ENCODE measurements at places on chromosomes 7 and 10. TPM values are rescaled to one million over a fixed set of nuclear protein-coding genes. Genes with fewer than 3 reads are reported as not detected.
A peak's percentile ranks its signal among the peaks of the same experiment; 100 is the strongest.

The CCDC172 gene
- polyA plus RNA-seq, result 0.21 TPM

The MPP7 gene
- polyA plus RNA-seq, result 4.2 TPM

The SPDYE2B gene
- 5.9 TPM for polyA plus RNA-seq

GRCh38 chr10:47029181-47030009, 118.2 kb downstream of the PTPN20 start:
- H3K27me3 ChIP-seq, result no peaks in the 10 kb centered on the region
- no peak overlapping the region for H3K4me3 ChIP-seq
- DNase-seq, result no peak
- H3K4me1 ChIP-seq, result peaks cover 14% of the 10 kb centered on the region

- no peaks in the 10 kb centered on the region for H3K36me3 ChIP-seq
- no peak overlapping the region for H3K27ac ChIP-seq
These were observed 131.5 kb downstream of the ATE1 start for GRCh38 chr10:121796342-121796741.

GRCh38 chr10:104897696-104898095, 256.6 kb downstream of the SORCS3 start:
- H3K36me3 ChIP-seq, result no peaks in the 10 kb centered on the region
- H3K4me3 ChIP-seq, result no peak overlapping the region
- H3K4me1 ChIP-seq, result peaks cover 9% of the 10 kb centered on the region
- H3K27ac ChIP-seq, result no peak overlapping the region

- H3K36me3 ChIP-seq, result no peaks in the 10 kb centered on the region
- no peak overlapping the region for H3K4me3 ChIP-seq
- H3K4me1 ChIP-seq, result peaks cover 5% of the 10 kb centered on the region
- H3K27me3 ChIP-seq, result no peaks in the 10 kb centered on the region
- no peak overlapping the region for H3K27ac ChIP-seq
- DNase-seq, result no peak
These were observed 3.1 kb upstream of the FAM171A1 start for GRCh38 chr10:15374156-15374555.

DNA sequence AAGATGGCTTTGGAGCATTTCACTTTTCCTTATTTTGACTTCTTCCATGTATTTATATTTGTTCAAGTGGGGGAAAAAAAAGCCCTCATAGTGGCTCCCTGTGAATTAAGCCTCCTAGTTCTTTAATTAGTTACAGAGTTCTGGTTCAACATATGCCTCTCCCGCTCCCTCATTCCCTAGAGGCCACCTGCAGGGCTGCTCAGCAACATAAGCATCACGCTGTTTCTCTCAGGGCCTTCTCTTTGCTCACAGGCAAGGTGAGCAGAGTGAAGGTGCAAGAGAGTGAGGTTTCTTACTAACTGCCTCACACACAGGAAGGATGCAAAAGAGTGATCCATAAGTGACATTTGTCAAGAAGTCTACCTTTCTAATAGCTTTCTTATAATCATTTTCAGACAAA, 196.7 kb downstream of the SEMA3E start:
- peak; percentile 74 for DNase-seq
- no peak overlapping the region for H3K27ac ChIP-seq
- H3K27me3 ChIP-seq, result no peaks in the 10 kb centered on the region

DNA sequence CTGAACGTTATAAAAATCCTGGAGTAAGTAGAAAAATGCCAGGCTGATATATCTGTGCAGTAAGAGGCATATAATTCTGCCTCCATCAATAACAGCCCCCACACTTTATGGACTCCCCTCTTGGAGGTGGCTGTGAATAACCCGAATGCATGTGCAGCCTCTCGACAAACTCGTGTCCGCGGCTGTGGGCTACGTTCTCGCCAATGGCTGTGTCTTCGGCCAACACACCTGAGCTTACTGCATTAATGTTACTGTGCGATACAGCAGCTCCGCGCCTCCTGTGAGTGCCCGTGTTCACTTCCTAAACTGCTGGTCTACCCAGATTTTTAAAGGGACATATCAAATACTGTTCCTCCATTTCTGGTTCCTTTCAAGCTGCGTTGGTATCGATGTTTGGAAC, 209.4 kb downstream of the ADARB2 start:
- H3K27ac ChIP-seq, result no peak overlapping the region
- no peak for DNase-seq
- H3K4me1 ChIP-seq, result peaks cover 16% of the 10 kb centered on the region
- H3K4me3 ChIP-seq, result no peak overlapping the region

GRCh38 chr7:134480730-134481129, 21.8 kb upstream of the AKR1B1 start:
- no peaks in the 10 kb centered on the region for H3K36me3 ChIP-seq
- H3K27ac ChIP-seq, result no peak overlapping the region
- H3K4me1 ChIP-seq, result no peaks in the 10 kb centered on the region
- no peak for DNase-seq
- no peak overlapping the region for H3K4me3 ChIP-seq

- peak within 1 kb of the TSS; percentile 57 for H3K4me3 ChIP-seq
- H3K4me1 ChIP-seq, result peaks cover 35% of the 10 kb centered on the region
- H3K36me3 ChIP-seq, result peaks cover 5% of the 10 kb centered on the region
- H3K27ac ChIP-seq, result peak within 1 kb of the TSS; percentile 52
- H3K27me3 ChIP-seq, result peaks cover 43% of the 10 kb centered on the region
These were observed at the start of gene ADRA2A for GRCh38 chr10:111076682-111077478. Gene ADRA2A, plus strand, starts transcription at chr10:111077029. Its CDS starts 968 bp downstream, at chr10:111077997.

All from spinal cord (tissue), 10 donors.